Mucosa of gallbladder (tissue), 1 donor: ENCODE measurements at places on chromosomes 5 and 9. TPM values are rescaled to one million over a fixed set of nuclear protein-coding genes. Genes with fewer than 3 reads are reported as not detected.

DNA sequence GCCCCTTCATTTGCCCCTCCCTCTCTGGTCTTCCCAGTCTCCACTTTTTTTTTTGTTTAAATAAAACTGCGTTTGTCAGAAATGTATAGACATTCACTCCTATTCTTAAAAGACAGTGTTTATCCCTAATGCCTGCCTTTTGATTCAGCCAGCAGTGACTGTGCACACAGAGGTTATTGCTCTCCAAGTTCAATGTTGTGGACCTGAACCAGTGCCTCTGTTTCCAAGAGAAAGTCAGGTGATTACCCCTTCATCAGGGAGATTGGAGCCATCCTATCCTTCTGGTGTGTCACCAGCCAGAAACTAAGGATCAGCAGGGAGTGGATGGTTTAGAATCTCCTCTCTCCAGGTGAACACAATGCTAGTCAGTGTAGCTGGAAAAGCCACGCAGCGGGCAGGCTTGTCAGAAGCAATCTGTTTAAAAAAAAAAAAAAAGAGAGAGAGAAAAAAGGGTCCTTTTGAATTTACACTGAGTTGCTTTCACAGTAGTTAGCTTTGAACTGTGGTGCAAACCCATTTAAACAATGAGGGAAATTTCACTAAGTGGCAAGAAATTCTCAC is 167.5 kb upstream of the DMRT1 start:
- DNase-seq = no peak

DNA sequence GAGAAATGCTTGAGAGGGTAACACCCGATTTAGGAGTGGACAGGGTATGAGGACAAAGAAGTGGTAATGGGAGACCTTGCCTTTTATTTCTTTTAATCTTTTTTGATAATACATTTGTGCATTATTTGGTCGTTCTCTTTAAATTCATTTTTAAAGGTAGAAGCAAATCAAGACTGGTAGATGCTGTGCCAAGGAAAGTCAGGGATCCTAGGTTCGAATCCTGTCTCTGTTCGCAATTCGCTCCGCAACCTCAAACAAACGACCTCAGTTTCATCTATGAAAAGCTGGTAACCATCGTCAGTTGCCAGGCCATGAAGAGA is 353 bp upstream of the TMED9 start:
- no peak for DNase-seq

DNA sequence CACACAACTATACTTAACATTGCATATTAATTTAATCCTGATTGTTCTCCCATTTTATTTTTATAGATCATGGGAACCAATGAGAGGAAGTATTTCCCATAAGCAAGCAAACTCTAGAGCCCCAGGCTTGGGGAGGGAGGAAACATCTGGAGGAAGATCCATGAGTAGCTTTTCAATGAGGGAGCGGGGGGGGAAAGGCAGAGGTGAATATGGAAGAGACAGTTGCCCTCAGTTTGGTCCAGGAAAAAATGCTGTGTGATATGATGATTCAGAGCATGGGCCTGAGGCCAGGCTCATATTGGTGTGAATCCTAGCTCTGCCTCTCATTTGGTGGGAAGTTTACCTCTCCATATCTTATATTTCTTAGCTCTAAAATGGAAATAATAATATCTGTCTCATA is 42.2 kb upstream of the ALDOB start:
- no peak for DNase-seq

GRCh38 chr5:139392678-139393496 is 2.0 kb downstream of the PROB1 start:
- peak; percentile 56 for DNase-seq

DNA sequence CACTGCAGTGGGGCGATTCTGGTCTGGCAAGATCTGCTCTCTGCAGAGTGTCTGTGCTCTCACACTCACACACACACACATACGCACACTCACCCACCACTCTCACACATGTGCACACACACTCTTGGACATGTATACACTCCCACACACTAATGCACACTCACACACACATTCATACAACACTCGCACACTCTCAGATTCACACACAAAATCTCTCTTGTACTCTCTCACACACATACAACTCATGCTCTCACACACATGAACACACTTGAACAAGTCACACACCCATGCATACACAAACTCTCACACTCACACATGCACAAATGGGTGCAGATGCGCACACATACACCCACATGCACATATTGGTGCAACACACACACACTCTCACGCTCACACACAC is 31.7 kb downstream of the TMEM174 start:
- no peak for DNase-seq

The LHX3 gene
- total RNA-seq = not detected

The TMC1 gene
- not detected for total RNA-seq

The HMMR gene
- 1.8 TPM for total RNA-seq

The TLX3 gene
- not detected for total RNA-seq

The ESM1 gene
- total RNA-seq = 0.40 TPM

The UGCG gene
- 44.6 TPM for total RNA-seq

The KIF20A gene
- total RNA-seq = 1.5 TPM

The ZNF346 gene
- 18.3 TPM for total RNA-seq

The MARCOL gene
- total RNA-seq = not detected

The ANKDD1B gene
- 0.43 TPM for total RNA-seq

The SOX30 gene
- total RNA-seq = 0.09 TPM
